ENCODE measurements at places on chromosomes 16 and 17. TPM values are rescaled to one million over a fixed set of nuclear protein-coding genes. Genes with fewer than 3 reads are reported as not detected.

GRCh38 chr16:57798953-57799599 lies 3.2 kb downstream of the KIFC3 start:
- DNase-seq = no peak

GRCh38 chr17:39145143-39145542 lies 6.3 kb downstream of the PLXDC1 start:
- no peak for DNase-seq

DNA sequence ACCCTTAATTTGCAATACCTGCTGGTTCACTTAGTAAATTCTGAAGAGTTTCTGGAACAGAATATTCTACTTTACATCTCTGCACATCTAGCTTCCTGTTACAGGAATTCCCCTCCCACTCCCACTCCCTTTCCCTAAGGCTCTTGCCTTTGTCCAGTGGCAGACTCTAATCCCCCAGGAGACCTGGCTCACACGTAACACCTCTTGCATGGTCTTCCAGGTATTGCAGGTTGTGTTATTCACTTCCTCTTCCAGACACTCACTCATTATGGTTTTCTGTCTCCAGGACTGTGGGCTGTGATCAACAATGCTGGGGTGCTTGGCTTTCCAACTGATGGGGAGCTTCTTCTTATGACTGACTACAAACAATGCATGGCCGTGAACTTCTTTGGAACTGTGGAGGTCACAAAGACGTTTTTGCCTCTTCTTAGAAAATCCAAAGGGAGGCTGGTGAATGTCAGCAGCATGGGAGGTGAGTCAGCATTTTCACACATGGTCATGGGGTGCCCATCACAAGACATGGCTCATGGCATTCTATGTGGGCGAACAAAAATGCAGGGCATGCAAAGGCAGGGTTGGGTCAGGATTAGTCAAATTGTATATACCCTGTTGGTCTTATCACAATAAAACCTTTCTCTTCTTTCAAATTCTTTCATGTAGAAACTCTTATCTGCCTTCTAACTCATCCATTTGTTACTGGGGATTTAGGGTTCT lies 35.8 kb downstream of the HSD17B2 start:
- DNase-seq = no peak

GRCh38 chr16:51201604-51202003 lies 50.5 kb upstream of the SALL1 start:
- no peak for DNase-seq

The C1QL1 gene
- total RNA-seq = 10.4 TPM

DNA sequence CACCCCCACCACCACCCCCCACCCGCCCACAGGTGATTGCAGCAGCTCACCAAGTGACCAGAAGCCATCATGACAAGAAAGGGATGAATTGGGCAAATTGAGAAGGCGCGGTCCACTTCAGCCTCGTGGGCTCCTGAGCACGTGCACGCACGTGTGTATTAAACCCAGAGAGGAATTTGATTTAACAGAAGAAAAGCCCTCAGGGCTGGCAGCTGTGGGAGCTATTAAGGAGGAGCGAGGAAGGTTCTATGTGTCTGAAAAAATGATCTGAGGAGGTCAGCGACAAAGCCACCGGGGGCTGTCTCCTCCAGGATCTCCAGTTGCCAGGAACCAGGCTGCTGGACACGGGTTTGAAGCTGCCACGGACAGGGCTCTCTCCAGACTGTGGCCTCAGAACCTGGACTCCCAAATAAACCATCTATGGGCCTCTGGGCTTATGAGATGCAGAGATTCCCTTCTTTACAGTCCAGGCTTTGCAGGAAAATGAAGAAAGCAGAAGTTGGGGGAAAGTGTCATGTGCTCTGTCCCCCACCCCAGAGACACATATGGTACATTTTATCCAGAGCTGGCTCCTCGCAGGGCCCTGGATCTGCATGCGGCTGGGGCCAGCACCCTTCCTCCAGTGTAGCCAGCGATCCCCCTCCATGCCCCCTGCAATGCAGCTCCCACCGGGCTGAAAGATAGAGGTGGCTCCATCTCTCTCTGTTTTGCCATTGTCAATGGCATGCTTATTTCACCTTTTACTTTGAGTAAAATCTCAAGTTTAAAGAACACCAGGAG lies 219.7 kb upstream of the RPL38 start:
- DNase-seq = no peak

The TP53TG3C gene
- total RNA-seq = not detected

DNA sequence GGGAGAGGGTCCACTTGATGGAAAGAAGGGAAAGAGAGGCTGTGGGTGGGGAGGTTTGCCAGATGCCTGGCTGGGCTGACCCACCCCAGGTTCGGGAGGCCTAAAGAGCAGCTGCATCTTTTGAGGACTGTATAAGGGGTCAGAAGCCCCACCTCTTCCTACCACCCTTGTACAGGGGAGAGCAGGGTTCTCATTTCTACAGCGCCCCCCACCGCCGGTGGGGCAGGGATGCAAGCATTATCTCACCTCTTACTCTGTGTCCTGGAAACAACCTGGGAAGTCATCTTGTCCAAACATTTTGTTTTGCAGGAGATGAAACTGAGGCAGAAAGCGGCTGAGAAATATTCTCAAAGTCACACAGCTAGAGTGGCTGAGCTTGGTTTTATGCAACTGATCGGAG lies 22.5 kb upstream of the CCDC182 start:
- no peak for DNase-seq

- no peak for DNase-seq
Observed at GRCh38 chr17:74325376-74325742, 667 bp upstream of the KIF19 start.

DNA sequence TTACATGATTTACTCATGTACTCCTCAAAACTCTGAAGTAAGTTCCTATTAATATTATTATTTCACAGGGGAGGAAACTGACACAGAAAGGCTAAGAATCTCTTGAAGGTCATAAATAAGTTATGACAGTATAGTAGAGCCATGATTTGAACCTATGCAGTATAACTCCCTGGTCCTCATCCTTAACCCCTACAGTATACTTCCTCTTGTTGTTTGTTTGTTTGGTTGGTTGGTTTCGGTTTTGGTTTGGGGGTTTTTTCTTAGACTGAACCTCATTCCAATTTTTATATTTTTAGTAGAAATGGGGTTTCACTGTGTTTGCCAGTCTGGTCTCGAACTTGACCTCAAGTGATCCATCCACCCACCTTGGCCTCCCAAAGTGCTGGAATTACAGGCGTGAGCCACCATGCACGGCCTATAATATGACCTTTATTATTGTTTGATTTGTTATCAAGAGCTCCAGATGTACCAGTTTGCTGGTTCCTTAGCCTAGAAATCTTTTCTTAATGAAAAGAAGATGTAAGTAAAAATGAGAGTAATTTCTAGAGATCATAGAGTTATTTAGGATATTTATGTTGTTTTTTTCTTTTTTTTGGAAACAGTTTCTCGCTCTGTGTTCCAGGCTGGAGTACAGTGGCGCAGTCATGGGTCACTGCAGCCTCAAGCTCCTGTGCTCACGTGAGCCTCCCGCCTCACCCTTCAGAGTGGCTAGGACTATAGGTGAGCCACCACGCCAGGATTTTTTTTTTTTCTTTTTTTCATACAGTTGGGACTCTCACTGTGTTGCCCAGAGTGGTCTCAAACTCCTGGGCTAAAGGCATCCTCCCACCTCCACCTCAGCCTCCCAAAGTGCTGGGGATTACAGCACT lies 4.8 kb downstream of the PRR11 start:
- no peak for DNase-seq

The CPHXL2 gene
- total RNA-seq = not detected

The RAPGEFL1 gene
- 3.0 TPM for total RNA-seq

DNA sequence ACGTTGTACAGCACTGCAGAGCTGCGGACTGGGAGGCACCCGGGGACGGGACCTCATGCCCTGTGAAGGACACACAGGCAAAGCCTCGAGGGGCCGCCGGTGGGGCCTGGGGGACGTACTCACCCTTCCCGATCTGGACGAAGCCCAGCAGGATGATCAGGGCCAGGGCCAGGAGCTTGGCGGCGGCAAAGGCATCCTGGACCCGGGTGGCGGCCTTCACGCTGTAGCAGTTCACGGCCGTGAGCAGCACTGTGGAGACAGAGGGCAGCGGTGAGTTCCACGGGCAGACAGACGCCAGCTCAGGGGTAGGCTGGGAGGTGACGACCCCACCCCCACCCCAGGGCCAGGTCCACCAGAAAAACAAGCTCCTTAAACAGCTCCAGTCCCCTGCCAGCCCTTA lies 17.7 kb downstream of the SLC7A5 start:
- no peak for DNase-seq

The NDRG4 gene
- 9.5 TPM for total RNA-seq

GRCh38 chr17:39812466-39812865 lies 51.6 kb downstream of the IKZF3 start:
- DNase-seq = no peak

The MXRA7 gene
- 210 TPM for total RNA-seq

The ZNF75A gene
- total RNA-seq = 13.2 TPM

GRCh38 chr16:75635036-75635435 lies 12.0 kb upstream of the ADAT1 start:
- no peak for DNase-seq

- DNase-seq = no peak
Observed at GRCh38 chr17:72430611-72431432, 310.0 kb downstream of the SOX9 start.

GRCh38 chr16:87791295-87792204 lies 25.8 kb upstream of the KLHDC4 start:
- DNase-seq = no peak
